ENCODE measurements at places on chromosomes 1 and 21.
A peak's percentile ranks its signal among the peaks of the same experiment; 100 is the strongest.

- no peak for DNase-seq
Measured at GRCh38 chr1:54014009-54014629, 3.9 kb downstream of the LDLRAD1 start.

DNA sequence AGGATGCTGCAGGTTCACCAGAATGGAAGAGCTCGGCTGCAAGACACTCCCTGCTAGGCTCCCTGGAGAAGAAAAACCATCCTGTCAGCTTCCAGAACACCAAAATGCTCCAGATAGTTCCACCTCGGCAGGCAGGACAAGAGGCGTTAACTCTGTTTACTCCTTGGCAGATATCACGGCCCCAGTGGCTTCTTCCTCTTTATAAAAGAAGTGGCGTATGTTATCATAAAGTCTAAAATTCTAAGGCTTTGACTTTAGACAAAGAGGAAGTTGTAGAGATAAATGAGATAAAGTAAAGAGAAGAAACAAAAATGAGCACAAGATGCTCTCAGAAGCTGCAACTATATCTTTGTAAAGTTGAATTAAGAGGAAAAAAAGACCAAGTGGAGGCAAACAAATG lies 24.3 kb upstream of the MTF1 start:
- no peak for DNase-seq

- DNase-seq, result no peak
Measured at GRCh38 chr1:221839321-221839720, 97.4 kb upstream of the DUSP10 start.

- DNase-seq, result no peak
Measured at GRCh38 chr1:33814166-33814565, 49.7 kb upstream of the HMGB4 start.

- no peak for DNase-seq
Measured at GRCh38 chr1:154819628-154820590, 50.2 kb downstream of the KCNN3 start.

DNA sequence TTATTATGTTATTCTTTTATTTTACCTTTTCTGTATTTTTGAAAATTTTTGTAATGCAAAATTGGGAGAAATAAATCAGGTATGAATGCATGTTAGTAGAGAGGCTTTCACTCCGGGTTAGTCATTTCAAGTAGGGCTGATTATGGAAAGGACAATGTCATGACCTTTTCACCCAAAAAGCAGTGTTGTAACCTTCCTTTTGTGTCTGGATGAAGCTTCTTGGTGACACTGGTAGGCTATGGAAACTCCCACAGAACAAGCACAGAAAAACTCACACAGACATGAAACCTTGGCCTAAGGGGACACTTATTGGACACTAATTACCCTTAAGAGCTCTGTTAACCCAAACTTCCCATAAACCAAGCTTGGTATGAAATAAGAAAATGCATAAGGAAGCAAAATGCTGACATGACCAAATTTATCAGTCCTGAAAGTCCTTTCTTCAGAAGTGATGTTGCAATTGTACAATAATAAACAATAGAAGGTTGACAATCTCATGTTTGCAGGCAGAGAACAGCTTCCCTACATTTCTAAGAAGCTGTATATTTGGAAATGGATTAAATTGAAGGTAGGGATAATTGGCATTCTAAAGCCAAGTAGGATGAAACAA lies 70.0 kb upstream of the KCNJ15 start:
- DNase-seq, result no peak

DNA sequence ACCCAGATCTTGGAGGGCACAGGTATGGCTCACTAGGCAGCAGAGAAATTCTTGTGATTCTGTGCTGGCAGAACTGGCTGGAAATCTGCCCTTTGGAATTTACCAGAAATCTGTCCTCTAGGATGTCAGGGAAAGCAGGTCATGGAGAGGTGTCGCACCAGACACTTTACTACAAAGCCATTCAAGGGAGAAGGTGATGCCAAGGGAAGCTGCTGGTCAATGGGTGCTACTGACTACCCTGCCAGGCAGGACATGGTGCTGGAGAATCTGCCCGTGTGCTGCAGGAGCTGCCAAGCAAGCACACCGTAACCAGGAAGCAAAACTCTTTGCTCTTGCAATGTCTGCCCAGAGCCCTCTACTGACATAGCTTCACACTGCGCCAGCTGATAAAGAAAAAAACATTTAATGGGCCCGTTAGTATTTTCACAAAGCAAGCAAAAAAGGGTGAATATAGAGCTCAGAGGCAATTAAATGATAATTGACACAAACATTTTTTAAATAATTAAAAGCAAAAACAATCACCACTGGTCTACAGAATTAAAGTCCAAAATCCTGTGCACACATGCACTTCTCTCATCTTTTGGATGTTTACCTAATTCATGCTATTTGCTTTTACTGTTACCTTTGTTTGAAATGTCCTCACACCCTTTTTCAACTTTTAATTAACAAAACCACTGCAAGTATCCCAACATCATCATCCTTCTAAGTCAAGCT lies 7.2 kb upstream of the FBXO28 start:
- no peak for DNase-seq

DNA sequence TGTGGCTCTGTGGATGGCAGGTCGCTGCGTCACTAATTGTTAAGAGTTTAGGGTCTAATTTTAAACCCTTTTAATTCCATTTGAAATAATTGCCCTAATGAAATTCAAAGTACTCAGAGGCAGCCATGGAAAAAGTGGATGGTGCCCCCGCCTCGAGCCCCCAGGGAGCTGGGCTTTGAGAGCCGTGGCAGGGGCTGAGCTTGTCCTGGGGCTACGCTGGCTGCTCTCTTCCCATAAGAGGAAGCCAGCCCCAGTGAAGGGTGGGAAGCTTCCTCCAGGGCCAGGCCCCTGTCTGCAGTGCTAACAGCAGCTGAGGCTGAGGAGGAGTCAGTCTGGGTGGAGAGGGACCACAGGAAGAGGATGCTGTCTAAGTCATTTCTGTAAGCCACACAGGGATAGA lies 315.0 kb upstream of the POU3F1 start:
- DNase-seq, result no peak

DNA sequence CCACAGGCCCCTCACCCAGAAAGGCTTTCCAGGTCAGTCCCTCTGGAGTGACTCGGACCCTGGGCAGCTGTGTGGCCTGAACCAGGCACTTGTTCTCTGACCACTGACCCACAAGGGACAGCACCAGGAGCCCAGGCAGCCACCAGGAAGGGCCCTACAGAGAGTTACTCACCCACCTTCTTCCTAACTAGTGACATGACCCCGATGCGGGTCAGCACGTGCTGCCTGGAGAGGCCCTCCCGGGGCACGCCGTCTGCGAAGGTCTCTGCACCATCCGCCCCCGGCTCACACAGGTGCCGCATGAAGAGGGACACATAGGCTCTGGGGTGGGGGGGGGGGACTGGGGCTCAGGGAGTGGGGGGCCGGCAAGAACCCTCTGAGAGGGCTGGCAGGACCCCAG lies 55.8 kb downstream of the CHD5 start:
- DNase-seq, result no peak

- no peak for DNase-seq
Measured at GRCh38 chr1:155051342-155051776, 243 bp downstream of the ADAM15 start.

GRCh38 chr1:110945626-110946025 lies 18.1 kb downstream of the LRIF1 start:
- DNase-seq, result no peak

GRCh38 chr1:98001764-98002163 lies 80.9 kb upstream of the DPYD start:
- no peak for DNase-seq

GRCh38 chr1:235161685-235162327 lies 756 bp upstream of the RBM34 start:
- no peak for DNase-seq

GRCh38 chr1:184270556-184270955 lies 116.3 kb upstream of the C1orf21 start:
- DNase-seq, result no peak

DNA sequence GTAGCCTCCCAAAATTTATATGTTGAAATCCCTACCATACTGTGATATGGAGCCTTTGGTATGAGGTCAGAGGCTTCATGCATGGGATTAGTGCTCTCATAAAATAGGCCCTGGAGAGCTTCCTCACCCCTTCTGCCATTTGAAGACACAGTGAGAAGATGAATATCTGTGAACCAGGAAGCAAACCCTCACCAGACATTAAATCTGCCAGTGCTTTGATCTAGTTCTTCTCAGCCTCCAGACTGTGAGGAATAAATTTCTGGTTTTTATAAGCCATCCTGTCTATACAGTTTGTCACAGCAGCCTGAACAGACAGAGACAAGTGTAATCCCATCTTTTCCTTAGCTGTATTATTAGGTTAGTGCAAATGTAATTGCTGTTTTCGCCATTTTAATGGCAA lies 88.4 kb downstream of the OLFML2B start:
- DNase-seq, result peak; percentile 23

DNA sequence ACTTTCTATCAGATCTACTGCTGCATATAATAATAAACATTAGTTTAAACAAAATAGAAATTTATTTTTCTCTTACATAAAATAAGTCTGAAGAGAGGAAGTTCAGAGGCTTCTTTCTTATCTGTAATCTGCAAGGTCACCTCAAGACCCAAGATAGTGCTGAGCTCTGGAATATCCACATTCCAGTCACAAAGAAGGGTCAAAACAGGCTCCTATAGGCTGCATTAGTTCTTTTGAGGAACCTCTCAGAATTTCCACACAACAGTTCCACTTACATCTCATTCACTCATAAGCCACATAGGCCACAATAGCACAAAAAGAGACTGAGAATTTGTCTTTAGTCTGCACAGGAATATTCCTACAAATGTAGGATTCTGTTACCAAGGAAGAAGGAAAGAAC lies 15.4 kb downstream of the DYNLT5 start:
- DNase-seq, result no peak

GRCh38 chr1:223525546-223525945 lies 132.3 kb downstream of the CCDC185 start:
- no peak for DNase-seq

- no peak for DNase-seq
Measured at GRCh38 chr1:115296981-115297380, 41.1 kb downstream of the NGF start.

GRCh38 chr1:66476774-66477173 lies 57.2 kb upstream of the SGIP1 start:
- no peak for DNase-seq

DNA sequence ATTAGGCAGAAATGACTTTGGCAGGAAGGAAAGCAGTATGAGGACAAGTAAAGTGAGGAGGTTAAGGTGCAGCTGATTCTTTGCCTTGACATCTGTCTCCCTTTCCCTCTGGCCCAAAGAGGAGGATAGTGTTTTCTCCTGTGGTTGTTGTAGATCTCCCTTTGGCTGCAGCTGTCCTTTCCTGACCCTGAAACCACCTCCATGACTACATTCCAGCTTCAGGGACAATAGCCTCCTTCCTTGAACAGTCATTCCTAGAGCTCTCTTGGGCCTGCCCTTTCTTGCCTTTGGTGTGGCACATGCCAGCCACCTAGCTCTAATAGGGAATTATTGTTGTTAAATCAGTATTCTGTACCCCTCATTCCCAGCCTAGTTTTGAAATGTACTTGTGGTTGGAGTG lies 6.2 kb downstream of the ZMYM1 start:
- no peak for DNase-seq

GRCh38 chr1:40004857-40005256 lies 35.7 kb upstream of the CAP1 start:
- no peak for DNase-seq

GRCh38 chr1:75099581-75099980 lies 34.6 kb upstream of the LHX8 start:
- DNase-seq, result no peak

DNA sequence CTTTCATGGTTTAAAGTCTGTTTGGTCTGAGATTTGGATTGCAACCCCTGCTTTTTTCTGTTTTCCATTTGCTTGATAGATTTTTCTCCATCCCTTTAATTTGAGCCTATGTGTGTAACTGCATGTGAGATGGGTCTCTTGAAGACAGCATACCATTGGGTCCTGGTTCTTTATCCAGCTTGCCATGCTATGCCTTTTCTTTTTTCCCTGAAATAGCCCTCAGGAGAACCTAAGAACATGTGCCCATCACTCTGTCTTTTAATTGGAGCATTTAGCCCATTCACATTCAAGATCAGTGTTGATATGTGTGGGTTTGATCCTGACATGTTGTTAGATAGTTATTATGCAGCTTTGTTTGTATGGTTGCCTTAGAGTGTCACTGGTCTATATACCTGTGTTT lies 21.7 kb upstream of the DENND1B start:
- no peak for DNase-seq

- DNase-seq, result no peak
Measured at GRCh38 chr1:39214021-39214713, 9.7 kb downstream of the MACF1 start.

DNA sequence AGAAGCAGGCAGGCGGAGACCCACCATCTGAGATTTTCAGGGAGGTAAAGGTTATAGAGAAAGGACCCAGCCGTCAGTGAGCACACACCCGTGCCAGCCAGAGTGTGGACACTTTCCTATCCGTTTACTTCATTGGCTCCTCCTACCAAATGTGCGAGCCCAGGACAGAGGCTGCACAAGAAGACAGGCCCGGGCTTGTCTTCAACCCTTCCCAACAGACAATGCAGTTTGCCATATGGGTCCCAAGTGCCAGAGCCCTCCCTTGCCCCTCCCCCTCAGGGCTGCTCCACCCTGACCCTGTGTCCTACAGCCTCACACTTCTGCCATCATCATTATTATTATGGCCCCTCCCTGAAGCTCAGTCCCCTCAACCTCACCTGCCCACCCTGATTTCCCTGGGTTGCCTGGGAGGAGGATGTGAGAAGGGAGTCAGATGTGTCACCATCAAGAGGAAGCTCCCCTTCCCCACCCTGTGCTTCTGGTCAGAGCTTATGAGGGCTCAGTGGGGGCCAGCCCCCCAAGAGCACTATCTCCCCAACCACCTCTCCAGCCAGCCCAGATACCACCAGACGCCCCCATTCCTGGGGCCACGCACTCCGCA lies 9.4 kb downstream of the LAPTM5 start:
- DNase-seq, result no peak

GRCh38 chr1:12148958-12149790 lies 17.6 kb upstream of the TNFRSF1B start:
- DNase-seq, result no peak

DNA sequence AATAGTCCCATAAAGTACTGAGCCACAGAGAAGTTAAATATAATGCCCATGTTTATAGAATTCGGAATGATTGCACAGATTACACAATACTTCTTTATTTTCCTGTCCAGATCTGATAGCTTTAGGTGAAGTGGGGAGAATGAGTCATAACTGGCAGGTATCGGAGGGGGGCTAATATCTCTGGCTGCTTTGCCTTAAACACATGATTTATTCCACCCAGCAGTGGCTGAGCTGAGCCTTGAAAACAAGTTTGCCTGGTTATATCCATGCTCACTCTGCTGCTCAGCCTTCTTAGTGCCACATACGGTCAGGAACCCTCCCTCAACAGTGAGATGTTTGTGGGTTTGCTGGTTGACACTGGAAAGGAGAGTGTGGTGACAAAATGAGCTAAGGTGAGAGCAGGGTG lies 119.7 kb upstream of the ZNF648 start:
- no peak for DNase-seq

DNA sequence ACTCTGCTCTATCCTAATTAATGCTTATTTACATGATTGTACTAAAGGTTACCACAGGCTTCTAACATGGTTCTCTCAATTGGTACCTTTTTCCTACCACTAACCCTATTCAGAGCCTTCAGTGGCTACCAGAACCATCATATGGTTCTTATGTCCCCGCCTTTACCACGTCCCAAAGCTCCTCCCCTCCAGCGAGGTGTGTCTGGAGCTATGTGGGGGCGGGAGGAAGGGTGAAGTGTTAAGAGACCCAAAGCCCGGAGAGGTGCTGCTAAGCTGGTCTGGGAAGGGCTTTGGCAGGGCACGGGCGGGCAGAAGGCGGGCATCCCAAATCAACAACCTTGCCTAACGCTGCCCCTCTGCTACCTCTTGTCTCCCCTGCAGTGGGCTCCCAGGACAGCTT lies 10.0 kb downstream of the SPATA46 start:
- no peak for DNase-seq

- DNase-seq, result no peak
Measured at GRCh38 chr21:33978585-33978984, 63.0 kb upstream of the ATP5PO start.
